Fibroblast of skin of scalp (primary cell): ENCODE measurements at places on chromosomes 6 and 20.

GRCh38 chr6:117555882-117556498, 46.3 kb downstream of the GOPC start:
- peak; percentile 34 for DNase-seq

DNA sequence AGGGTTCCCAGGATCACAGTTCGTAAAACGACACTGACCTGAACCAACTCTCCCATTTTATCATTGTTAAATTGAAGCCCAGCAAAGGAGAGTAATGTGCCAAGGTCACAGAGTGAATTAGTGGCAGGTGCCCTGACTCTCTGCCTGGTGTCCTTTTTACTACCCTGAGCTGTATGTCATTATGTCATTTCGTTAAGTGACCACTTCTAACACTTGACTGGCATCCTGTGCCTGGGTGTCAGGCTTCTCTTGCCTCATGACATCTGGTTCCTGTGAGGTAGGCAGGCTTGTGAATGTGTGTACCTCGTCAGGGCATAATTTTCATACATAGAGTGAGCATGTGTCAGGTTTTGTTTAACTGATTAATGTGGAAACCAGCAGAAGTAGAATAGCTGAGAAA, 48.6 kb downstream of the RALY start:
- no peak for DNase-seq

DNA sequence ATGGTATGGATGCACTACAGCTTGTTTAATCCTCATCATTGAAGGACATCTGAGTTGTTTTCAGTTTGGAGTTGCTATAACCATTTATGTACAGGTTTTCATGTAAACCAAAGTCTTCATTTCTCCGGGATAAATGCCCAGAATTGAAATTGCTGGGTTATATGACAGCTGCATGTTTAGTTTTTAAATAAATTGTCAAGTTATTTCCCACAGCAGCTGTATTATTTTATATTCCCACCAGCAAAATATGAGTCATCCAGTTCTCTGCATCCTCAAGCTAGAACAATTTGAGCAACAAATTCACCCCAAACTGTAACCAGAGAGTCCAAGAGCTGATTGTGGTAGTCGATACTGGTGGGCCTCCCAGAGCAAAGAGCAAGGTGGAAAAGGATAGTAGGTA, 161.0 kb upstream of the PRND start:
- peak; percentile 12 for DNase-seq

DNA sequence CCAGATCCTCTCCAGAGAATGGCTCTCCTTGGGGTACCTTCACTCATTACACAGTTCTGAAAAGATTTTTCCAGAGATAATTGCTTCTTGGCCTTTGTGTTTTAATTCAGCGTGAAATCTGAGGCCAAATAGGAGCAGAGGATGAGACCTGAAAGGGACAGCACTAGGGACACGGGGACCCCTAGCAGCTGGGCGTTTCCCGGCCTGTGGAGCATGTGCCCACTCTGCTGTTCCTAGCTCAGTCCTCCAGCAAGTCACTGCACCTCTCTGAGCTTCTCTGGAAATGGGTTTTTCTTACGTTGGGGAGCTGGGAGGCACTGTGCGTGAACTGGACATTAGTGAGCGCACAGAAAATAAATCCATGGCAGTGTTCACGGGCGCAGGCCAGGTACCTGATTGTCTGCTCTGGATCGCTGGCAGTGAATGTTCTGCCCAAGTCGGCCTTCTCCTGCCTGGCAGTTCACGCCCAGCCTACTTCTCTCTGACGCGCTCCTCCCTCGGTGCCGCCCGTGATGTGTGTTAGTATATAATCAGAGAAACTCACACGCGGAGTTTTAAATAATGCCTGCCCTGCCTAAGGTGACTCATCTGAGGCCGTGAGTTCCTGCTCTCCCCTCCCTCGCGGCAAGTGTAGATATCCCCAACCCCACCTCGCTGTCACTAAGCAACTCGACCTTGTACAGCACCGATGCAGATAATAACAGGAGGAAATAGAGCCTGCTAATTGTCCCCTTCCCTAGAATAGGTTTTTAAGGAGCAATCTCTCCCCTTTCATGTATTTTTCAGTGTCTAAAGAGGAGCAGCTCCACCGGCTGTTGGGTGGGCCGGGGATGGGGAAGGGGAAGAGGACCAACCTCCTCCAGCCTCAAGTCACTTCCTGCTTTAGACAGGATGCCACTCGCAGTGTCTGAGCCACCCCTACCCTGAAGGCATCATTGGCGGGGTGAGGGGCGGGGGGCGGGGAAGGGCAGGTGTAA, 2.7 kb upstream of the TUBB2A start:
- DNase-seq, result no peak
